Omental fat pad (tissue), 4 donors: ENCODE measurements at places on chromosomes 3 and 15. TPM values are rescaled to one million over a fixed set of nuclear protein-coding genes. Genes with fewer than 3 reads are reported as not detected.

DNA sequence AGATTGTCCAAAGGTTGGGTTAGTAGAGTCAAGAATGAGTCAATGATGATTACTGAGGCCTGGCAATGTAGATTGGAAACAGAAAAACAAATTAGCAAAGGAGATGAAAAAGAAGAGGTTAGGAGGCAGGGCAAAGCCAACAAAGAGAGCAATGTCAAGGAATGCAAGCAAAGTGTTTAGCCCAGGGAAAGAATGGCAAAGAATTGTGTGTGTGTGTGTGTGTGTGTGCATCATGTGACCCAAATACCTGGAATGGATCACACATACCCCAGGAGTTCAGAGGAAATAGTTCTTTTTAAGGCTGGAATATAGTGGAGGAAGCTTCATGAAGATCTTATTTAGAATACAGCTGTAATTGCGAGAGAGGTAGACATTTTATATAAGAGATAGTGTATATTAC lies 831.7 kb upstream of the ARPP21 start:
- no peak for DNase-seq

GRCh38 chr3:46462111-46462510 lies 2.6 kb downstream of the LTF start:
- no peak for DNase-seq

Gene SEMA5B
- 0.96 TPM for total RNA-seq

- DNase-seq = no peak
Observed at GRCh38 chr15:98649472-98650416, 1.4 kb downstream of the IGF1R start.

Gene DUOXA2
- not detected for total RNA-seq

DNA sequence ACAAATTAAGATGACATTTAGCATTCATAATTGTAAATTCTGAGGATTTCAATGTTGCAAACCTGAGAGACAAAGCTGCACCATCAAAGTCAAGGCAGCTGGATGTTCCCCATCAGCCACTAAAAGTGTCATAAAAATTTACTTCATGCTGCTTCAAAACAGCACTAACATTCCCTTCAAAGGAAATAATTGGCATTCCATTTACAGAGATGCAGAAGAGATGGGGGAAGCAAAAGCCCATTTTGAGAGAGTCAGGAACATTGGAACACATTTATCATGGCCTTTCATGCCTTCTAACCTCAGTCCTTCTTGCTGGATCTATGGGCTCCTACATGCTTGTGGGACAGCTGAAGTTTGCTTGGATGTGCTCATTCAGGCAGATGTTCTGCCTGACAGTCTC lies 6.4 kb upstream of the TMEM158 start:
- DNase-seq = no peak

Gene SHC4
- total RNA-seq = 1.2 TPM

Gene DAPK2
- total RNA-seq = 49.8 TPM

DNA sequence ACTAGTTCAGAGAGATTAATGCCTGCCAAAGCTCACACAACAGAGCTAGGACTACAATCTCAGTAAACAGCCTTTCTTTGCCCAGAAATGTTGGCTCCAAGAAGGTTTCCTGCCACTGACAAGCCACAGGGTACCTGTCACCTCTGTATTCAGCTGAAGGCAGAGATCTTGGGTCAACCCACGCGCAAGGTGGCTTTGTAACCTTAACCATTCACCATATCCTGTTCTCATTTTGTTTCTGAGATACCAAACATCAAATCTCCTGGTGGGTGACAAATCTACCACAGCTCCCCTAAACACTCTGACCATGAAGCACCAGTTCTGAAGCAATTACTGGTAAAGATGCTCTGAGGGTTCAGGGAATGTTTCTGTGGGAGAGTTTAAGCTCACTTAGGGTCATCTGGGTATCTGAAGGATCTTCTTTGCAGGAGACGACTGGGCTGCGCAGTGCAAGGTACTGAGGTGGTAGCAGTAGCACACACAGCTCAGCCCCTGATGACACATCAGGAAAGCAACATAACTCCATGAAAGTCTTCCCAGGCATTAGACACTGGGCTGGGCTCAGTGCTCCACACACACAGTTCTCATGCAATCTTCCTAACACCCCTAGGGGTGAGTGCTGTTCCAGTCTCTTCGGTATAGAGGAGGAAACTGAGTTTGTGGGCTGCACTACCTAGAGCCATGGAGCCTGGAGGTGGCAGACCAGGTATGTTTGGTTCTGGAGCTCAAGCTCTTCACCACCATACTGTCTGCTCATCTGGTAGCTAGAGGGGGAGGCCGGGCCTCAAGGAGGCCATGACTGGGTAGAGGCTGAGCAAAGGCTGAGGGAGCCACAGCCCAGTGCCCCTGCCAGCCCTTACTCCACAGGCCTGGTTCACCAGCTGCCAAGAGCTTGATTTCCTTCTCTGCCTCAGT lies 7.7 kb downstream of the CXCR6 start:
- no peak for DNase-seq

- no peak for DNase-seq
Observed at GRCh38 chr3:44659434-44659833, 10.9 kb downstream of the ZNF35 start.

DNA sequence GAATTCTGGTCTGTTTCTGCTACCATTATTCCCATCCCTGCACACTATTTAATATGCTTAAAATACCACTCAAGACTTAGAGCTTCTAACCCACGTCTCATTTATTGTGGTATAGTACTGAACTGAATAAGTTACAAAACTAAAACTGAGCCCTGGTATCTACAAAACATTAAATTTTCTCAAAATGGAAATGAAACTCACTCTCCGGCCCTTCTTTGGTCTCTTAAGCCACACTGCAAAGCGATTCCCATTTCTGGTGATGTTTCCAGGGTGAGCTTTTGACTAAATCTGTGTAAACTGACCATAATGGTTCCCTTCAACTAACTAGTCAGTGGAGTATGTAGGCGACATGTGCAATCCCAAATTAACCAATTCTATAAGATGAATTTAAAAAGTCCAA lies 18.6 kb downstream of the KPNA4 start:
- DNase-seq = no peak

- no peak for DNase-seq
Observed at GRCh38 chr3:119524931-119525662, 26.8 kb downstream of the TIMMDC1 start.

GRCh38 chr3:140570602-140571001 lies 107.3 kb upstream of the TRIM42 start:
- DNase-seq = no peak

DNA sequence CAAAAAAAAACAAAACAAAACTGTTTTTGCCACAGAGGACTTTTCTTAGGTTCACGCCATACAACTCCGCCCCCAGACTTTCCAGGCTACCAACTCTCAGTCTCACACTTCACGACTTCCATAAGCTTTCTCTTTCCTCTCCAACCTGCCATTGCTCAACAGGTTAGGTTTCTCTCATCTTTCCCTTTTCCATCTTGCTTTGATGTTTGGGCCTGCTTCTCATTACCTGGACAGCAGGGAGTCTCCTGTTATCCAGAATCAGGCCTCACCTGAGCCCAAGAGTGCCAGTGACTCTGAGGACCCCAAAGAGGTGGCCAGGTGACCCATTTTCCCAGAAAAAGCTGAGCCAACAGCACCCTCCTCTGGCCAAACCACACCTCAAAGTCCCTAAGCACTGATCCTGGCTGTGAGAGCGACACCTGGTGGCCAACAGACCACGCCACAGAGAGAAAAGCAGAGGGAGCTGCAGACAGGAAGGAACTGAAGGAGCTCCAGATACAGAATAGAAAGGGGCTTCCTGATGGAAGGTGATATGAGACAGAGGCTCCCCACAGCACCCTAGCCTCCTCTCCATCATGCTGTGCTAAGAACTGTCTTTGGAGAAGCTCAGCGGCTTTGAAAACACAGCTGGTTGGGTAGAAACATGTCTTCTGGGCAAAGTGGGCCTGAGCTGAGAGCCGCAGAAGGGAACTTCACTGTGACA lies 4.0 kb downstream of the CCDC51 start:
- peak; percentile 76 for DNase-seq

DNA sequence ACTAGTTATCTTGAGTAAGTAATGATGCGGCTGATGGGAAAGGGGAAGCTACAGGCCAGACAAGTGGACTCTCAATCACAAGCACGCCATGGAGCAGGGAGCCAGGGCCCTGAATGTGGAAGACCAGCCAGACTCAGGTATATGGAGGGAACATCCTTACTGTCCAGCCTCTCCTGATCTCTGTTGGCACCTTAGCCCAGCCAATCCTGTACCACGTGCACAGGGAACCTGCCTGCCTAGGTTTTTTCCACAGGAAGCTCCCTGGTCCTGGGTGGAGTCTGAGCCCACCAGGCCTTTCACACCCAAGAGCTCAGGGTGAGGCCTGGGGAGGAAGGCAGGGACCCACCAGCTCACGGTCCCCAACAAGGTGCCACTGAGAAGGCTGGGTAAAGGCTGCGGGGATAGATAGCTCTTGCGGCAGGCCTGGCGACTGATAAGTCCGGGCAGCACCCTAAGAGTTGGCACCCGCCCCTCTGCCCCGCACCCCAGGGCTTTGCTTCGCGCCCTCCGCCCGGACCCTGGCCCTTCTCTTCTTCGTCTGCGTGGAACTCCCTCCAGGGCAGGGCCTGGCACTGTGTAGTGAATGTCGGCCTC lies 933 bp upstream of the APEH start:
- no peak for DNase-seq

- DNase-seq = no peak
Observed at GRCh38 chr15:39426552-39427532, 154.0 kb upstream of the THBS1 start.
